T-cell (primary cell): ENCODE measurements at places on chromosomes 6 and 20. TPM values are rescaled to one million over a fixed set of nuclear protein-coding genes. Genes with fewer than 3 reads are reported as not detected.

- peak overlapping the region; percentile 39 for H3K4me3 ChIP-seq
- H3K36me3 ChIP-seq = no peaks in the 10 kb centered on the region
- DNase-seq = no peak
Measured at GRCh38 chr6:148700741-148701311, 46.0 kb upstream of the UST start.

DNA sequence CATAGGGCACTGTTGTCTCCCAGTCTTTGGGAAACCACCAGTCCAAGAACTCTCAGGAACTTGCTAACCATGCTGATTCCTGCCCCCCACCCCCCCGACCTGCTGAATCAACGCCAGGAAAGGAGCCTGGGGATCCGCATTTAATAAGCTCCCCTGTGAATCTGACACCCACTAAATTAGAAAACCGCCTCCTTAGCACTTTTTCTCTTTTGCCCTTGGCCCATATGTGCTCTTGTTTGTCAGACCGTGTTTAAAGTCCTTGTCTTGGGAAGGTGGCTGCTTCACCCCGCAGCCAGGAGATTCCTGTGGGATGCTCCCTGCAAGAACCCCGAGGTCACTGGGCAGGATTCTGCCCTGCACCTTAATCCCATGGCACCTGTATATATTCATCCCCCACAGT, 15.7 kb upstream of the FOXP4 start:
- H3K4me3 ChIP-seq = no peak overlapping the region
- no peak for DNase-seq
- peaks cover 35% of the 10 kb centered on the region for H3K4me1 ChIP-seq
- H3K36me3 ChIP-seq = no peaks in the 10 kb centered on the region
- no peaks in the 10 kb centered on the region for H3K27me3 ChIP-seq

DNA sequence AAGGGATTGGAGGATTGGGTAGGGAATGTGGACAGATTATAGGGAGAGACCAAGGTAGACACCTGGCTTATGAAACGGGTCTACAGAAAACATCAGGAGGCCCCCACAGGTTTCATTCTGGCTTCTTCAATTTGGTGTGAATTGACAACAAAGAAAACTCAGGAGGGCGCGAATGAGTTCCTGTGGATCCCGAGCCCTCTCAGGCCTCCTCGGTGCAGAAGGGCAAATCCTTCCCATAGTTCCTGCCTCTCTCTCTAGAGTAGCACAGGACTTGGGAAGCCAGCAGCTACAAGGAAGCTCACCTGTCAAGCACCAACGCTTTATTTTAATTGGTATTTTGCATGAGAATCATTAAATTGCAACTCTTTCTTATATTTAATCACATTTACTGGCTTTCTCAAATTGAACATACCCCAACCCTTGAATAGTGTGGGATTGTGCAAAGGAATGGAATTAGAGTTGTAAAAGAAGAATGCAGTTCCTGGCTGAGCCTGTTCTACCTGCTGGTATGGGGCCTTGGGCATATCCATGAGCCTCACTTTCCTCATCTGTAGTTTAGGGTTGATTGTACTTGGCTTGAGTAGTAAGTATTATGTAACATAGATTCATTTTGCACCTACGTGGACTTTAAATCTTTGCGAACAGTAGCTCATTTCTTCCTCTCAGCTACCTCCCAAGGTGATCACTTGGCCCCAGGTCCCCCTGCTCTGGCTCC, 56.4 kb upstream of the PHACTR2 start:
- no peak overlapping the region for H3K4me3 ChIP-seq
- no peak overlapping the region for H3K27ac ChIP-seq
- H3K36me3 ChIP-seq = no peaks in the 10 kb centered on the region

DNA sequence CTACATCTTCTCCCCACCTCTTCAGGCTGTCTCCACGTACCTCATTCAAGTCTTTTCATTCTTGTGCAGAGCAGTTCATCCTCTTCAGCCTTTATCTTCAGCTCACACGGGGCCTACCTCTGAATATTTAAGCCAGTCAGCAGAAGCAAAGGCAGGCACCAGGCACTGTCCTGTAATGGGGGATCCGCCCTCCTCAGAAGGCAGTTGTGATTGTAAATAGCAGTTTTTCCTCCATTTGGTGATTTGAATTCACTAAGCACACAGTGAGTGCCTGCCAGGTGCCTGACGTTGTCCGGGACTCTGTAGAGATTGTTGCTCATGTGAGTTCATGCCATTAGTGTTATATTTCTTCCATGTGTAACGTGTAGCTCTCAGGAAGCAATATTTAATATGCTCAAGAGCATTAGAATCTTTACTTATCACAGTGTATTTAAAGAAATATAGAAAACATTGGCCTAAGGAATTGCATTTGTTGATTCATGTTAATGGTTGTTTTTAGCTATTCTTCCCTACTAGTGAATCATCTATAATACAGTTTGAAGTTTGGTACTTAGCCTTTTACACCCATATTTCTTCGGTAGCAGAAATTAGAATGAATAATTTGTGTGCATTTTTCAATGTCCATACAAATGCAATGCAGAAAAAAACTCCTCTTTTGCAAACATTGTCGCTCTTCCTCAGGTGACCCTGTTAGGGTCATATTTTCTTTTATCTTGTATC, 17.9 kb downstream of the BPHL start:
- no peaks in the 10 kb centered on the region for H3K27me3 ChIP-seq
- no peak overlapping the region for H3K27ac ChIP-seq
- H3K4me3 ChIP-seq = no peak overlapping the region

- peaks cover 31% of the 10 kb centered on the region for H3K27me3 ChIP-seq
- H3K36me3 ChIP-seq = no peaks in the 10 kb centered on the region
- H3K4me3 ChIP-seq = no peak overlapping the region
- DNase-seq = no peak
- no peaks in the 10 kb centered on the region for H3K4me1 ChIP-seq
- H3K27ac ChIP-seq = no peak overlapping the region
Measured at GRCh38 chr20:24806705-24807676, 142.1 kb upstream of the CST7 start.

DNA sequence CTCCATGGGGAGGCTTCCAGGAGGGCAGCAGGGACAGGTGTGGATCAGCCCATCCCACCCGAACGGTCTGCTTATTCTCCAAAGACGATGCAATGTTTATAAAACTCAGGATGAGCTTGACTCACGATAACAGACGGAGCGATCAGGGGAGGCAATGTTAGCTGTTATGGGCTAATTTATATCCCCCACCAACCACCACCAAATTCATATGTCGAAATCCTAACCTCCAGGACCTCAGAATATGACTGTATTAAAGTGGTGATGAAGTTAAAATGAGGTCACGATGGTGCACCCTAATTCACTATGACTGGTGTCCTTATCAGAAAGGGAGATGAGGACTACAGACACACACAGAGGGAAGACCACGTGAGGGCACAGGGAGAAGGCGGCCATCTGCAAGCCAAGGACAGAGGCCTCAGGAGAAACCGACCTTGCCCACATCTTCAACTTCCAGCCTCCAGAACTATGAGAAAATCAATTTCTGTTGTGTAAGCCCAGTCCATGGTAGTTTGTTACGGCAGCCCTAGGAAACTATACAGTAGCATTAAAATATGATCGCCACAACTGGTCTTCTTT, 7.0 kb downstream of the ADTRP start:
- no peak overlapping the region for H3K27ac ChIP-seq
- no peaks in the 10 kb centered on the region for H3K27me3 ChIP-seq
- no peaks in the 10 kb centered on the region for H3K36me3 ChIP-seq
- no peak overlapping the region for H3K4me3 ChIP-seq

DNA sequence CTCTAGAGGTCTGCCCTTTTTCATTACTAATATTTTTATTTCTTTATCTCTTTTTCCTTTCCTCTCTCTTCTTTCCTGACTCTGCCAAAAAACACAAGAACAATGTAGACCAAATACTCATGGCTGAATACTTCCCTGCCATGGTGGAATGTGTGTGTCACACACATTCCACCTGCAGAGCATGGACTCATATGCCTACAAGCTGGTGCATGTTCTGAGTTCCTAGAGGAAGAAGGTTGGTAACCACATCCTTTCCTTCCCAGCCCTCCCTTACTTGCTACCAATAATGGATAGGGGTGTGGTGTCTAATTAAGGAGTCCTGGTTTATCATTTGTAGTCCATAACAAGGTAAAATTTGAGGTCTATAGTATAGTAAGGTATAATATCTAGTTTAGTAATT, 15.2 kb upstream of the CST9L start:
- DNase-seq = no peak
- no peak overlapping the region for H3K4me3 ChIP-seq
- no peaks in the 10 kb centered on the region for H3K27me3 ChIP-seq
- no peak overlapping the region for H3K27ac ChIP-seq

DNA sequence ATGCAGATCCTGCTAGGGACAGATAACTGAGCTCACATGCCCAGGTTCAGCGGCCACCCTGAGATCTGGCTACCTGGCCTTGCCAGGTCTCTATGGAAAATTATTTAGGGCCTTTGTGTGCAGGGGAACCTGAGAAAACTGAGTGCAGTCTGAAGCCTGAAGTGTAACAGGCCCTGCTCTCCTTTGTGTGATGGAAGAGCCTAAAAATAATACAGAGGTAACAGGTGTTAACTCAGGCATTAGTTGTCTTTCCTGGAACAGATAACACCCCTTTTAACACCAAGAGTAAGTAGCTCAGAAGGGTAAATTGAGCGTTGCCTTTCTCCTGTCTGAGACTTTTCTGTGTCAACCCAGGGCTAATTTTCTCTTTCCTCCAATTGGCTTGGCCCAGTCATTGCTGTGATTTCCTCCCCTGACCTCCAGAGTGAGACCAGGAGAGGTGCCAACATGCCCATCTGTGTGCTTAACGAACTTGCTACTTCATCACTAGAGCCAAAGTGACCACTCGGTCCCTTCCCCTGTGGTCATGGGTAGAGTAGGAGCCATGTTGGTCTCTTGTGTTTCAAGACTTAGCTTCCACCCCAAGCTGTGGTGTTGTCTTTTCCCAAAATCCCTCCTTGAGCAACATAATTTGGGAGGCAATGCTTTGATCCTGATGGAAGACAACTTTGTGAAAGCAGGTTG, 304.4 kb upstream of the JAG1 start:
- no peak overlapping the region for H3K27ac ChIP-seq
- peaks cover 3% of the 10 kb centered on the region for H3K27me3 ChIP-seq
- H3K36me3 ChIP-seq = no peaks in the 10 kb centered on the region
- H3K4me3 ChIP-seq = no peak overlapping the region

GRCh38 chr6:81606965-81607381, 145.5 kb downstream of the TENT5A start:
- no peak overlapping the region for H3K27ac ChIP-seq
- DNase-seq = no peak
- no peaks in the 10 kb centered on the region for H3K36me3 ChIP-seq
- H3K27me3 ChIP-seq = no peaks in the 10 kb centered on the region

DNA sequence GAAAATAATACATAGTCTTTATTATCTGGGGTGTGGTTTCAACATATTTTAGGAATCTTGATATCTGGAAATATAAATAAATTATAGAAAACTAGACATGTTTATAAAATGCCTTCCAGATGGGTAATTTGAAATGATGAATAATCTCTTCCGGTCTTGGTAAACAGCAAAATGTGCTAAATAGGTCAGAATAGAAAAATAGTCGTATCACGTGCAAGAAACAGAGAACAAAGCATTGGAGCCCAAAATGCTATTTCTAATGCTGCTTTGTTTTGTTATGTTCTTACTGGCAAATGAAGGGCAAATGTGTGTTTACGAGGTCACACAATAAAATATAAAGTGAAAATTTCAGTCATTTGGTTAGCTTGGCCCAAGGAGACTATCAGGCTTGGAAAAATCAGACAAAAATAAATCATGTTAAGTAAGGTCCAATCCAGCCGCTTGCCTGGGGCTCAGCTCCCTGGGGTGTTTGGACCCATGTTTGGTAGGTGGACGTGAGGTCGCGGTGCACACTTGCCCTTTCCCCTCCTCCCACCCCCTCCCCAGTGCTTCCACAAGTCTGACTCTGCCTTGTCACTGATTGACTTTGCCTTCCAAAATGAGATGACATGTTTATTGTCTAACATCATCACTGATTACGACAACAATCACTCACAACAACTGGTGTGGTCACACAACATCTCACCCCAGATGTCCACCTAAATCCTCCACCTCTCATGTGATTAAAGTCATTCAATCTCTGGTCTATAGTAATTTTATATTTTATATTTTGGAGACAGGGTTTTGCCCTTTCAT, 56.0 kb downstream of the RIN2 start:
- no peak overlapping the region for H3K4me3 ChIP-seq
- DNase-seq = no peak
- no peak overlapping the region for H3K27ac ChIP-seq

- H3K4me3 ChIP-seq = no peak overlapping the region
- peak overlapping the region; percentile 70 for H3K27ac ChIP-seq
- H3K27me3 ChIP-seq = no peaks in the 10 kb centered on the region
Measured at GRCh38 chr6:111823831-111824607, 49.2 kb downstream of the FYN start.

DNA sequence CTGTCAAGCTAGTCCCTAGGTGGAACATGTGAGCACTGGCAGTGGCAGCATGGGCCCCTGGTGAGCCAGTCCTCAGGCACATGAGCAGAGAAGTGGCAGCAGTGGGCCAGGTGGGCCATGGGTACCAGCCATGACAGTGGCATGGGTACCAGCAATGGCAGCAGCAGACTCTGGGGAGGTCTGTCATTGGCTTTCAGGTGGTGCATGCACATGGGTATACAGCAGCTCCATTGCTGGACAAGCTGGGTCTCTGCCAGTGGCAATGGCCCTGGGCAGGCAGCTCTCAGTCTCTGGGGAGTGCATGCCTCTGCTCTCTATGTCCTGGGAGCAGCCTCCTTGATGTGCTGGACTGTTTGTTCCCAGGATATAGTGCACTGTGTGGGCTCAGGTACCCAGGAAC, 65.3 kb downstream of the KAT14 start:
- DNase-seq = no peak
- H3K36me3 ChIP-seq = no peaks in the 10 kb centered on the region
- no peak overlapping the region for H3K4me3 ChIP-seq
- H3K4me1 ChIP-seq = no peaks in the 10 kb centered on the region

Gene GHRH
- total RNA-seq = not detected

Gene PLAGL2
- total RNA-seq = 13.9 TPM

Gene SEC63
- 81.2 TPM for total RNA-seq

Gene BTNL2
- total RNA-seq = not detected

Gene LPIN3
- 0.46 TPM for total RNA-seq
